ENCODE measurements at places on chromosomes 2 and 18.

DNA sequence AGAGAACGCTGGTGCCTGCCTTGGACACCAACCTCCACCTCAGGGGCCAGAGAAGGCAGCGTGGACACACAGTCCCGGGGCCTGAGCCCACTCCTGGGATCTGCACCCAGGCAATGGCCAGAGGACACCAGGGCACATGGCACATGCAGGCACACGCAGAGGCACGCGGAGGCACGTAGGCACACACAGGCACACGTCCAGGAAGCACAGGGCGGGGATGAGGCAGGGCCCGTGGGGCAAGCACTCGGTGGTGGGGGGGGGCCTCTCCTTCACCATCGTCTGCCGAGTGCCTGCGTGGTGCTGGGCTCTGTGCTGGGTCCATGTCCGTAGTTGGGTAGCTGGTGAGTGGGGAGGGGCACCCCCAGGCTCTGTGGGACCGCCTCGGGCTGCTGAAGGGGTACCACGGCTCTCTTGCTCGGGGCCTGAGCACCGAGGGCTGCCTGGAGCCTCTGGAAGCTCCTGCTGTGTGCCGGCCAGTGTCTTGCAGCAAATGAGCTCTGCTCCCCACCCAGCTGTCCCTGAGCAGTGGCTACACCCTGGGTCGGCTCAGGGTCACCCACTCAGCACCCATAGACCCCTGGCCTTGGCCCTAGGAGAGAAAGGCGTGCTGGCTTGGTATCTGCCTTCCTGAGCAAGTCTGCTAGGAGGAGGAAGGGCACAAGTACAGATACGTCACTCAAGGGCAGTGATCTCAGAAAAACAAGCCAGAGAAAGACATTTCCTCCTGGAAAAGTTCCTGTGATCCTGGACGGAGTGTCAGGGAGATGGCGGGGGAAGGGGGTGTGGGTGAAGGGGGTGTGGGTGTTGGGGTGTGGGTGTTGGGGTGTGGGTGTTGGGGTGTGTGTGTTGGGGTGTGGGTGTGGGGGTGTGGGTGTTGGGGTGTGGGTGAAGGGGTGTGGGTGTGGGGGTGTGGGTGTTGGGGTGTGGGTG, 26.4 kb downstream of the RTP5 start:
- DNase-seq = no peak

- DNase-seq = no peak
Measured at GRCh38 chr2:190695739-190696138, 46.9 kb downstream of the NAB1 start.

GRCh38 chr2:24866946-24867345, 53.1 kb downstream of the ADCY3 start:
- no peak for DNase-seq

DNA sequence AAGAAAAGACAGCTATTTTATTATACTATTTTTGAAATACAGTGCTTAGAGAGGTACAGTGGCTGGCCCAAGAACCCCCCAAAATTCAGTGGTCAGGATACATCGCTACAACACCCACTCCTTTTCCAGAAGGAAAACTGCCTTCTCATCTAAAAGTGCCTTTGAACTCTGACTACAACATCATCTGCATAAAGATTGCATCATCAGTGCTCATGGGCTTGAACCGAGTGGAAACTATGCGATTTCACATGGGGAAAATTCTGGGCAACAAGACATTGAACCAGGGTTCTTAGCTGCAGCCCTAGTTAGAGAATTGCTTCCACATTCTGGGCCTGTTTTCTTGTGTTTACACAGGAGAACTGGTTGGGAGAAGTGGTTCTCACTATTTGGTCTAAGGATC, 294.6 kb upstream of the SLC14A2 start:
- no peak for DNase-seq

- no peak for DNase-seq
Measured at GRCh38 chr2:204715361-204715760, 170.1 kb downstream of the PARD3B start.

- DNase-seq = no peak
Measured at GRCh38 chr2:45953376-45954027, 302.0 kb downstream of the PRKCE start.

- no peak for DNase-seq
Measured at GRCh38 chr2:130769343-130769907, 14.1 kb downstream of the AMER3 start.

GRCh38 chr2:48852938-48853337, 97.4 kb upstream of the LHCGR start:
- no peak for DNase-seq

GRCh38 chr2:203532957-203533658, 2.0 kb downstream of the RAPH1 start:
- DNase-seq = no peak

- no peak for DNase-seq
Measured at GRCh38 chr2:8750221-8750620, 68.4 kb downstream of the ID2 start.

GRCh38 chr2:20300656-20301055, 50.0 kb downstream of the PUM2 start:
- DNase-seq = no peak

- DNase-seq = no peak
Measured at GRCh38 chr2:127034883-127035611, 71.9 kb downstream of the BIN1 start.

GRCh38 chr2:20561637-20562454, 89.1 kb downstream of the HS1BP3 start:
- no peak for DNase-seq

- DNase-seq = no peak
Measured at GRCh38 chr2:238659231-238659630, 188.7 kb upstream of the TWIST2 start.

GRCh38 chr2:185132501-185133041, 534.2 kb downstream of the ZNF804A start:
- no peak for DNase-seq

GRCh38 chr2:205580212-205580987, 101.9 kb upstream of the NRP2 start:
- no peak for DNase-seq

DNA sequence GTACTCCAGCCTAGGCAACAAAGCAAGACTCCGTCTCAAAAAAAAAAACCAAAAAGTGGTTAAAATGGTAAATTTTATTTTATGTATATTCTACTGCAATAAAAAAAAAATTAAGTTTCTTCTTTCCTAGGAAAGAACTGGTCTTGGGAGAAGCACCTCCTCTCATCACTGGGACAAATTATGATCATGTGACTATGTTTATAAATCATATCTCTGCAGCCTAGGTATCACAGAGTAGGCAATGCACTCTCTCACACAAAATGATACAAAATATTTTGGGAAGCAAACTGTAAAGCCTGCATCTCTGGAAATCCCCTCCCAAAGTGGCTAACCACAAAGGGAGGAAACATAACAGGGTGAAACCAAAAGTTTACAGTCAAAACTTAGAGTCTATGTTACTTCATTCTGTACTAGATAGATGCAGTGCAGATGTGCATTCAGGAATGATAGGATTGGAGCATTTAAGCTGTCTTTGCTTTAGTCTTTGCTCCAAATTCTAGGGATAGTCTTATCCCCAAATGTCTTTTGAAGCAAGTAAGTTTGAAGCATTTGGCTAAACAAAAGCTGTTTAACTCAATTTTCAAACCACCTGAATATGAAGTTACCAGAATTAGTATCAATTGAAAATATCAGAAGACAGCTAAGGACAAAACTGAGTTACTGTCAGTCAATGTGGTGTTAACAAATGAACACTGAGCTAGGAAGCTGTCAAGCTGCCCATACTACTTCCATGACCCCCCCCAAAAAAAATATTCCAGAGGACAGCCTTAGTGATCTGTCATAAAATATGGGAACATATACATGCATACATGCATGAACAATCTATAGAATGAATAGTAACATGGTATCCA, 21.1 kb upstream of the MALT1 start:
- no peak for DNase-seq

GRCh38 chr2:11988691-11989353, 242.4 kb downstream of the LPIN1 start:
- no peak for DNase-seq

- no peak for DNase-seq
Measured at GRCh38 chr18:9796011-9796410, 87.9 kb downstream of the RAB31 start.

GRCh38 chr2:85501248-85501647, 37.7 kb upstream of the MAT2A start:
- DNase-seq = no peak

GRCh38 chr2:56231361-56231760, 47.6 kb downstream of the CCDC85A start:
- DNase-seq = no peak

DNA sequence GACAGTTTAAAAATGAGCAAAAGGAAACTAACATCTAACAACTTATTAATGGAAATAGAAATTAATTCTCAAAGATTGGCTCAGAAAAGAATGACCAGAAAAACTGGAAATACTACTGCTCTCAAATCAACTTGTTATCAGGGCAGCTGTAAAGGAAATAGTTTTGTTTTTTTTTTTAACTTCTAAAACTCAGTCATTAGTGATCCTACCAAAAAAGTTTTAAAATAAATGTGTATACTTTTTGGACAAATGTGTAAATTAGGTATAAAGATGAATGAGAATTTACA, 52.1 kb upstream of the PEX13 start:
- DNase-seq = no peak

DNA sequence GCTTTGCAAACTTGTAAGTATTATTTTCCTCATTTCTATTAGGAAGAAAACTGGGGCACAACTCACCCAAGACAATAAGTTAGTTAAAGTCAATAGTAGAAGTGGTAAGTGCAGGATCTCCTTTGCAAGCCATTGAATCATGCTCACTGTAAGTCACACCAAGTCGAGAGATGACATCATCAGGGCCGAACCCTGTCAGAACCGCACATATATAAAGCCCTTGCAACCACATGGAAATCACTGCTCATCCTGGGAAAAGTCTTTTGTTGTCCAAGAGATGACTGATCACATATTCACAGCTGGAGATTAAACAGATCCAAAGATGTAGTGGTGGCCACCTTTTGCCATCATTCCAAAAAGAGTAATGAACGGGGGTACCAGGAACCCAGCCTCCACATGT, 484.8 kb upstream of the ID2 start:
- DNase-seq = no peak

- DNase-seq = no peak
Measured at GRCh38 chr18:72041313-72042032, 502.7 kb downstream of the CBLN2 start.

DNA sequence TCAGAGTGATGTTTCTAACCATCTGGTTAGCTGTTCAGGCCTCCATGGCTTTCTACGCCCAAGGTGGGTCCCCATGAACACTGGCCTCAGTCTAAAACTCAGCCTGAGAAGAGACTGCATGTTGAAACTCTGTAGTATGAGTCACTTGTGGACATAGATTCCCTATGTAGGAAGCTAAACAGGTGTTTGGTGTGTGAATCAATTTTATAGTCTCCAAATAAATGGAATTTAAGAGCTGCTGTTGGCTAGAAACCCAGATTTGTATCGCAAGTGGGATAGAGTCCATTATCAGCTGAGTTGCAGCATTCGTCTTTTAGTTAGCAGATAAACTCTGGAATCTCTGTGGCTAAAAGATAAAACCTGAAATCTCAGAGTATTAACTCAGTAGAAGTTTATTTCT, 131.4 kb downstream of the KCNS3 start:
- no peak for DNase-seq

- DNase-seq = no peak
Measured at GRCh38 chr2:98020516-98020915, 24.8 kb upstream of the TMEM131 start.

GRCh38 chr18:75683426-75683825, 255.9 kb upstream of the SMIM21 start:
- DNase-seq = peak; percentile 11

- no peak for DNase-seq
Measured at GRCh38 chr2:64356906-64357305, 97.1 kb upstream of the LGALSL start.

DNA sequence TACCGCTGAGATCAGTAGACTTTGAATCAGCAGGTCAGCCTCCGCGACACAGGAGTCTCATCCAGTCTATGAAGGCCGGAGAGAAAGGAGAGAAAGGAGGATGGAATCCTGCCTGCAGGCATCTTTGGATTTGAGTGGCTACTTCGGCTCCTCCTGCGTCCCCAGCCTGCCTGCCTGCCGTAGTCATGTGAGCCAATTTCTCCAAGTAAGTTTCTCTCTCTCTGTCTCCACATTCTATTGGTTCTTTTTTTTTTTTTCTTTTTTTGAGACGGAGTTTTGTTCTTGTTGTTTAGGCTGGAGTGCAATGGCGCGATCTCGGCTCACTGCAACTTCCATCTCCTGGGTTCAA, 16.7 kb downstream of the PDCD1 start:
- no peak for DNase-seq

DNA sequence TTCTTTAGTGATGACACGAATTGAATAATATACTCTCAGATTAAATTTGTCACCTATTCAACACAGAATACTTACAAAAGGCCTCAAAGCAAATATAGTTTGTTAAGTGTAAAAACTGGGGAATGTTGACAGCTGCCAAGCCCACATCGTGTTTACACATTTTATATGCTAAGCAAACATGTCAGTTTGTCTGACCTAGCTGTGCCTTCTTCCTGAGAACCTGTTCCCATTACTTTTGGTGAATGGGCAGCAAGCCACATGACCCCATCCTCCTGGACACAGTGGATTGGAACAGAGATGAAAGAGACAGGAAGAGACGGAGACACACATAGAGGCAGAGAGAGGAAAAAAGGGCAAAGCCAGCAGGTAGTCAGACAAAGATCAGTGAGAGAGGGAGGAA, 22.9 kb upstream of the CUL3 start:
- DNase-seq = no peak

DNA sequence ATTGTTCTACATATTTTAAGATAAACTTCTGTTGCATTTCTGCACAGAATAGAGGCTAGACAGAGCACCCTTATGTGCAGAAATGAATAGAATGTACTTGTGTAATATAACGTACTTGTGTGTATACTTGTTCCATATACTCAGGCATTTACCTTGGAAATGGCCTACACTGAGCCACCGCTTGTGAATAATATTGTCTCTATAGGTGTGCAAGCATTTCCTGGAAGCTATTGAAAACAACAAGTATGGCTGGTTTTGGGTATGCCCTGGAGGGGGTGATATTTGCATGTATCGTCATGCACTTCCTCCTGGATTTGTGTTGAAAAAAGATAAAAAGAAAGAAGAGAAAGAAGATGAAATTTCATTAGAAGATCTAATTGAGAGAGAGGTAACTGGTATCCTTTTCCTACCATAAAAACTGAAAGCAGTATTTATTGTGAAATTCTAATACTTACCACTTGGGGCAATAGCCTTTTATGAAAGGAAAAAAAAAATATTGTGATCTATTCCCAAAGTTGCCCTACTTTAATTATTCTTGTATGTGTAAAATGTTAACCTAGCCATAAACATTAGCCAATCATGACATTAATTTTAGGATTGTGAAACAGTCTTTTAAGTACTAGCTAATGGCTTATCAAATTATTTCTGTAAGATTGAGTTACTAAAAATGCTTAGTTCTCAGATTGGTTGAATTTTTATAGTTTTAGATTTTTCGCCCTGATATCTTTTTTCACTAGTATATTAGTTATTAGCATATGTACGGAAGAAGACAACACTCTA, 18.0 kb downstream of the ZC3H15 start:
- no peak for DNase-seq

DNA sequence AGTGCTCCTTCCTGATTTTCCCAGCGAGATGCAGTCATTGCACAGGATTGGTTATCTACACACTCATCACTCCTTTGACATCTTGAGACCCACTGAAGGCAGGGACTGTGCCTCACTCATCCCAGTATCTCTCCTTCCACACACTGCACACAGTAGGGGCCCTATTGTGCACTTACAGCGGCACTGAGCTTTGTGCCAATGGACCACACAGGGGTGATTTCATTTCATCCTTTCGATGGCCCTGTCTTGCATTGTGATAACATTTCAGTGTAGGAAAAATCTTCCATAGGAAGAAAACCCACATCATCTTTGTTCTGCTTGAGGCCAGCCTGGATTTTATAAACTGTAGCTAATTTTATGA, 11.0 kb upstream of the LRRFIP1 start:
- DNase-seq = no peak

Measured in D721Med (cell line).